ENCODE measurements at places on chromosomes 3 and 15.

DNA sequence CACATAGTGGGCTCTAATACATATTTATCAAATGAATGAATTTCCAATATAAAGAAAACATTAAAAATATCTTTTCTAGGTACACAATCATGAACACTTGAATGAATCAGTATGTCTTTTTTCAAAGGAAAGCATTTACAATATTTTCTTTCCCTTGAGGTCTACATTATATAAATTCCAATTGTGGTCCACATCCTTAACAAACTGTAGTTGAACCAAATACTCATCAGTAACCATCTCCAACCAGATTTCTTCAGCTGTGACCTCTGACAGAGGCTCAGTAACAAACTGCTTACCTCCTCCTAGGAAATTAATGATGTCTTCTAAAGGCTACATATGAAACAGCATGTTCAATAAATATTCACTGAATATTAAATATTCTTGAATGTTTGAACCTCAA, 58.8 kb downstream of the CFAP20DC start:
- DNase-seq: no peak

DNA sequence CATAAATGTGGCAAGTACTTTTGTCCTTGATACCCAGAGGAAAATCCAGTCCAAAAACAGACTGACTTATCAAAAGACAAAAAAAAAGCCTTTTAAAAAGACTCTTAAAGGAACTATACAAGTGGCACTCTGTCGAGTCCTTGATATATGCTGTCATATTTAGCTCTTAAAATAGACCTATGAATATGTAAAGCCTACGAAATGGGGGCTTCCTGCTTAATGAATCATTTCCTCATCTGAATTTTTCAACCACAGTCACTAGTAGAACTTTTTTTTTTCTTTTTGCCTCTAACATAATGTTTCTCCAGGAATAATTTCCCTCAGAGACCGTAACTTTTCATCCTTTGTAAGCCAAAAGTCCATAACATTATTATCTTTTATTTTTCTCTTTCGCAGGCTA, 95.8 kb downstream of the P3H2 start:
- DNase-seq: no peak

GRCh38 chr3:116067326-116067725, 378.0 kb downstream of the LSAMP start:
- DNase-seq: no peak

DNA sequence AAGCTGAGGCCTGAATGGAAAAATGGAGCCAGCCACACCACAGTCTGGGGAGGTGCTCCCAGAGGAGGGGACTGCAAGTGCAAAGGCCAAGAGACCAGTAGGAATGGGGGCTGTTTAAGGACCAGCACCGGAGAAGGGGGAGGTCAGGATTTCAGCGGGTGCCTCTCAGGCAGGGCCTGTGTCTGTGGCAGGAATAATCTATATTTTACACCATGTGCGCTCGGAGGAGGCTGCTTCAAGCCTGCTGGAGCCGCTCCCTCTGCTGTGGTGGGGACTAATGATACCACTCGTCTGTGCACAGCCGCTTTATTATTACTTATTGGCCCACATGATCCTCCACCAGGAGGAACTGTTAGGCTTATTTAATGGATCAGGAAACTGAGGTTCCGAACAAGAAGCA, 45.3 kb downstream of the TPRA1 start:
- no peak for DNase-seq

- DNase-seq: no peak
Observed at GRCh38 chr15:91882858-91883586, 29.5 kb downstream of the SLCO3A1 start.

GRCh38 chr3:112357930-112358780, 25.2 kb downstream of the CD200 start:
- DNase-seq: no peak

GRCh38 chr3:193040836-193041672, 123.4 kb upstream of the MB21D2 start:
- DNase-seq: no peak

- DNase-seq: no peak
Observed at GRCh38 chr15:60324706-60325438, 72.9 kb downstream of the ANXA2 start.

DNA sequence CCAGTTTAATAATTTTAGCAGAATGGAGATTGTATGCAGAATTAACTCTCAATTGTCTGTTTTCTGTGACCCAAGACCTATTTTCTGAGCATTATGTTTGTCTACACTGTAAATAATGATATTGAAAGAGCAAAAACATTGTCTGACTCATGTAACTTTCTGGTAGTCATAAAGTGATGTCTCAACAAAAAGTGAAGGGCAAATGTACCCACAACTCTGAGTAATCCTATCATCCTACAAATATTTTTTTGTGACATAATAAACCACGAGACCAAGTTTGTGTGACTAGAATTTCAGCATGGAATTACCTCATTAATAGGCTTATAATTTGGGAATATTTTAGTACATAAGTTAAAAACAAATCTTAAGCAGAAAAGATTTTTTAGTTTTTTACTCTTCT, 15.4 kb upstream of the ABHD10 start:
- DNase-seq: no peak

DNA sequence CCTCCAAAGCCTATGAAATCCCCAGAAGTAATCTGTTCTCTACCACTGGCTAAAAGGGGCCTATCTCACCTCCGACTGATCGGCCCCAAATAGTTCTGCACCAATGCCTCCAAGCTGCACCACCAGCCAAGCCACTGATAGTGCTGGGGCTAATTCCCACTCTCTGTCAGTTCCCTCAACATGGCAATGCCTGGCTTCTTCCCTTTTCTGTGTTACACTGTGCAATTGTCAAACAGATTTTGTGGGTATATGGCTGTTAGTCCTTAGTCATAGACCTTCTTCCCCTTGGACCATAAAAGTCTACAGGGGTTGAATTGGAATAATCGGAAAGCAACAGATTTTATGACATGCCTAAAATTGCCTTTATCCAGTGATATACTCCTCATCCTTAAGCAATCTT, 9.3 kb upstream of the UBE2E2 start:
- DNase-seq: no peak

DNA sequence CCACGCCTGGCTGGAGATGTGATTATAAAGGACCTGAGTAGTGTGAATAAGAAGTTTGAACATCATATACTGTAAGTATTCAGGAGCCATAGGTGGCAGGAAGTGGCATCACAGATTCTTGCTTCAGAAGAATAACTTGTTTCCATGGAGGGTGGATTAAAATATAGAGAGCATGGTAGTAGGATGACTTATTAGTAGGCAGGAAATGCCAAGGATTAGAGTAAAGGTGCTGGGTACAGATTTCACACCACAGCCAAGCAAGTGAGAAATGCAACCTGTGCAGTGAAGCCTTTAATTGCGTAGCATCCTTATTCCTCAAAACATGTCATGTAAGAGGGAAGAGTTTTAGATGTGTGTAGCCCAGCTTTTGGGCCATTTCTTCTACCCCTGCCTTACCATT, 30.8 kb downstream of the IFT122 start:
- no peak for DNase-seq

GRCh38 chr3:102078854-102079808, 229.8 kb downstream of the NFKBIZ start:
- DNase-seq: no peak

GRCh38 chr3:9224490-9224889, 25.0 kb downstream of the SRGAP3 start:
- peak; percentile 5 for DNase-seq

- DNase-seq: no peak
Observed at GRCh38 chr3:124492824-124493223, 237.4 kb upstream of the UMPS start.

- DNase-seq: no peak
Observed at GRCh38 chr3:167450195-167450594, 23.6 kb downstream of the SERPINI2 start.

DNA sequence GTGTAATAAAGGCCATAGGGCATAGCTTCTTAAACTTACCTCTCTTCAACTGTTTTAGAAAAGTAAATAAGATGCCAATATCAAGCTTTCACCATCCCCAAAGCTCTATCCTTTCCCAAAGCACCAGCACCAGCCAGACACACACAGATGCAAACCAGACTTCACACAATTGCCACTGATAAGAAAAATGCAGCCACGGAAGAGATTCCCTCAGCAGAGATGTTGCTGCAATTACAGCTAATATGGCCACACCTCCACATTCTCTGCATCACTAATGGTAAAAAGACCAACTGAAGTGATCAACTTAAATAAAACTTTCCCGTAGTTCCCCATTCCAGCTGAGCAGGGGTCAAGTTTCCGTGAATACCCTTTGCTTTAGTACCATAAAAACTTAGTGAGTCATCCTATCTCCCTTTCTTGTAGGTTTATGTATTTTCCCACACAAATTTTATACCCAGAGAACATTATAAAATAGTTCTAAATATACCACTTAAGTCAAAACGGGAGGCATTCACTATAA, 64.4 kb downstream of the SLC9A9 start:
- no peak for DNase-seq

- no peak for DNase-seq
Observed at GRCh38 chr15:80788536-80788935, 9.4 kb downstream of the CEMIP start.

GRCh38 chr15:42165106-42165505, 8.7 kb upstream of the PLA2G4F start:
- no peak for DNase-seq

GRCh38 chr3:116425126-116425525, 20.2 kb downstream of the LSAMP start:
- DNase-seq: no peak

DNA sequence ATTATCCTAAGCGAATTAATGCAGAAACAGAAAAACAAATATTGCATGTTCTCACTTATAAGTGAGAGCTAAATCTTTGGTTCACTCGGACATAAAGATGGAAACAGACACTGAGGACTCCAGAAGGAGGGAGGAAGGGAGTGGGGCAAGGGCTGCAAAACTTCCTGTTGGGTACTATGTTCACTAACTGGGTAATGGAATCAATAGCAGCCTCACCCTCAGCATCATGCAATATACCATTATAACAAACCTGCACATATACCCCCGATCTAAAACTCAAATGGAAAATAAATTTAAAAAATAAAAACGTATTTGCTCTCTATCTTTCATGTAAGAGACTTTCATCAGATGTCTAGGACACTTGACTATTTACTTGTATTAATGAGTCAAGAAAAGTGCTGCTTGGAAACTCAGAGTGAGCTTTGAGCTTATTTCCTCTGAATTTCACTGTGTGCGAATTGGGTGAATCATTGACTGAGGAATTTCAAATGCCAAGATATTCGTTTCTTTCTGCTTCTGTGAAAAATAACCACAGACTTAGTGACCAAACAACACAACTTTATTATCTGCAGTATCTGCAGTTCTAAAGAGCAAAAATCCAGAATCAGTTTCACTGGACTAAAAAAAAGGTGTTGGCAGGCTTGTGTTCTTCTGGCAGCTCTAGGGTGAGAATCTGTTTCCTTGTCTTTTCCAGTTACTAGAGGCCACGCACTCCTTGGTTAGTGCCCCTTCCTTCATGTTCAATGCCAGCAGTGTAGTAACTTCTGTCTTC, 18.4 kb downstream of the TM4SF18 start:
- no peak for DNase-seq

Measured in stimulated activated CD8-positive, alpha-beta memory T cell treated with anti-CD3 and anti-CD28 coated beads, Interleukin-15, amount 100 ng/mL, for 48 hours (primary cell).